ENCODE measurements at places on chromosomes 13 and 19.

- no peak for DNase-seq
Observed at GRCh38 chr19:6238256-6238642, 41.5 kb downstream of the MLLT1 start.

GRCh38 chr13:114035583-114036531, 62.0 kb upstream of the C13orf46 start:
- no peak for DNase-seq

- DNase-seq: no peak
Observed at GRCh38 chr19:50488389-50489194, 11.9 kb upstream of the GARIN5A start.

DNA sequence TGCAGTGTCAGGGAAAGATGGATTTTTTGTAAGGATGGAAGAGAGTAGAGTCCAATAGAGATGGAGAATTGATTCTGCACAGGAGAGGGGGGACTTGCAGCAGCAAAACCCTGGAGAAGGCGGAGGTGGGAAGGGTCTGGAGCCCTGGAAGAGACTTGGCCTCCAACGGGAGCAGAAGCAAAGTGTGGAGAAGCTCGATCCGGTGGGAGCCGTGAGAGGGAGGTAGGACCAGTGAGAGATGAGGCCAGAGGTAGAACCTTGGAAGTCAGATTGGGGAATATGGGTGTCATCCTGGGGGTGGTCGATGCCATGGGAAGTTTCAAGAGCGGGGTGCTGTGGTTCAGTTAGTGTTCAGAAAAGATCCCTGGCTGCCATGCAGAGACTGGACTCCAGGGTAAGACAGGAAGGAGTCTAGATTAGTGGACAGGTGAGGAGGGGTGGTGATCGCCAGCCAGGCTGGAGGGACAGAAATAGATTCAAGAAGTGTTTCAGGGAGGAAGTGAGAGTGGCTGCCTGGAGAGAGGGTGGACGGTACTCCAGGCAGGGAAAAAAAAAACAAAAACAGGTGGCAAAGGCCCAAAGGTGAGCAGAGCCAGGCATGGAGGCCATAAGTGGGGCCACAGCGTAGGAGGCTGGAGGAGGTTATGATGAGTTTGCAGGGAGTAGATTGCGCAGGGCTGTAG, 2.6 kb downstream of the PPP5C start:
- no peak for DNase-seq

DNA sequence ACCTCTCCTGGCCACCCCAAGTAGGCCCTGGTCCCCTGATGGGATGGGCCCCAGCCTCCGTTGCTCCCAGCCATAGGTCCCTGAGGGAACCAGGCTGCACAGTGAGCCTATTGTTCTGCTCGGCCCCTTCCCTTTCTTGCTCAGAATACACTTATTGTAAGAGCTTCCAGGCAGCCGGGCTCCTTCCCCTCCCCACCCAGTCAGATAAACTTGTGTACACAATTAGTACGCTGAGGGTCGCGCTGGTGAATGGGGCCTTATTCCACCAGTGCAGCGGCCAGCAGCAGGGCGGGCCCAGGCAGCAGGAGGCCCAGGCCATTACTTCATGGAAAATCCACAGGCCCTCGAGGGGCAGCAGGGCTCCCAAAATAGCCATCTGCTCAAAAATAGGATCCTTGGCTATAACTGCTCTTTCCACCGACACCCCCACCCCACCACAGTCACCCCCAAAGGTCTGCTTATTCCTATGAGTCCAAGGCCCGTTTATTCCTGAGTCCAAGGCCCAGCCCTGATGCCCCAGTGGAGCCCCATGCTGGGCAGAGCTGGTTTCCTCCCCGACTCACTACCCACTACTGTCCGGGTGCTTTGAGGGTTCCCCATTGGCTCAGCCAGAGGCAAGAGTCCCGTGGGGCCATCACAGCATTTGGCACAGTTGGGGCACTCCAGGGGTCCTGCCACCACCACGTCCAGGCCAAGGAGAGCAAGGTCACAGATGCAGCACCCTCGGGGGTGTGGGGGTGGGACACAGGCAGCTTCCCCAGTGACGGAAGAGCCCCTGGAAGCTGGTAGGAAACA, 22.1 kb downstream of the CAPN12 start:
- no peak for DNase-seq

DNA sequence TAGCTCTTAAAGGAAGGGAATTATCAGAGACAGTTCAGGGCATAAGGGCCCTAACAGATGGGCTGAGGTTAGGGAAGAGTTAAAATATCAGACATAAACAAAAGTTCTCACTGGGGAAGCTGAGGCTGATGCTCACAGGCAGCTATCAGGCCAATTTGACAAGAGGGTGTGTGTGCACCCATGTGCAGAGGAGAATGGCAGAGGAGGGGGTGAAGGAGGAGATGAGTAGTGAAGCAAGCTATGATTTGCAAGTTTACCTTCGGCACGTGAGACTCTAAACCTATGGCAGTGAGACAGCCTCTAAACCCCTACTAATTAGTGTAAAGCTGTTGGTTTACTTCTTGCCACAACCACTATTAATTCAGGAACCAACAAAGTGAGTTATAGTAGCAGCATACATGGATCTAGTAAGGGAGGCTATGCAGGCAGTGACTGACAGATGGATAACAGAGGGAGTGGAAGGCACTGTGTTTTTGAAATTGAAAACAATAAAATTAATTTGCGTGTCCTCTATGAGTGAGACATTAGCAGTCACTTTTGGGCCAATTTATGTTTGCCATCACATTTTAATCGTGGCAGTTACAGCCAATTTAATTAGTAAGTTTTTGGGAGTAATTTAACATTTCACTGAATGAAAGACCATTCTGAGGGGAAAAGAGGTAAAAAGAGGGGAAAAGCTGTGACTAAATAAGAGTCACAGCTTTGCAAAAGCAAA, 99.6 kb upstream of the HTR2A start:
- DNase-seq: no peak

GRCh38 chr13:25172303-25172630, 179 bp upstream of the AMER2 start:
- DNase-seq: no peak

DNA sequence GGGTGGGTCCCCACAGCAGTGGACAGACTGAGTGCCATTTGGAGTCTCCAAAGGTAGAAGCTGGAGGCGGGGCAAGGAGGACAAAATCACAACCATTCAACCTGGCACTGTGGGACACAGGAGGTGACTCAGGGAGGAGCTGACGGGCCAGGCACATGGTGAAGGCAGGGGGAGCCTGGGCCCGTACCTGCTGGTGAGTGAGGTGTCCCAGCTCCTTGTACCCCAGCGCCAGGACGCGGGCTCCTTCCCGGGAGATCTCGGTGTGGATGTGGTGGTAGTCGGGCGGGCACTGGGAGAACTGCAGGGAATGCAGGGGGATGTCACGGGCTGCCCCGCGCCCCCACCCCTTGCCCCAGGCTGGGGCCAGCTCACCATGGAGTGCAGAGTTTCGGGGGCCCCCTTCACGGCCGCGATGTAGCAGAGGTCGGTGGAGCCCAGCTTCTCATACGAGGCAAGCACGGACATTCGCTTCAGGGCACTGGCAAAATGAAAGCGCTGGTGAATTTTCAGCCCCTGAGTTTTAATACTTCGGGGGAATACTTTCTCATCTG, 9.8 kb downstream of the ATP13A1 start:
- no peak for DNase-seq

- DNase-seq: no peak
Observed at GRCh38 chr13:95420501-95420900, 119.2 kb upstream of the ABCC4 start.

GRCh38 chr13:38785042-38785441, 98.2 kb downstream of the FREM2 start:
- DNase-seq: no peak

GRCh38 chr19:13343514-13343913, 162.8 kb downstream of the CACNA1A start:
- DNase-seq: no peak

GRCh38 chr19:28075229-28075628, 1137.7 kb downstream of the UQCRFS1 start:
- no peak for DNase-seq

- no peak for DNase-seq
Observed at GRCh38 chr19:2375353-2376121, 15.5 kb downstream of the TMPRSS9 start.

GRCh38 chr19:45010306-45010705, 9.0 kb downstream of the RELB start:
- DNase-seq: no peak

- no peak for DNase-seq
Observed at GRCh38 chr19:52188822-52189734, 774 bp upstream of the PPP2R1A start.

DNA sequence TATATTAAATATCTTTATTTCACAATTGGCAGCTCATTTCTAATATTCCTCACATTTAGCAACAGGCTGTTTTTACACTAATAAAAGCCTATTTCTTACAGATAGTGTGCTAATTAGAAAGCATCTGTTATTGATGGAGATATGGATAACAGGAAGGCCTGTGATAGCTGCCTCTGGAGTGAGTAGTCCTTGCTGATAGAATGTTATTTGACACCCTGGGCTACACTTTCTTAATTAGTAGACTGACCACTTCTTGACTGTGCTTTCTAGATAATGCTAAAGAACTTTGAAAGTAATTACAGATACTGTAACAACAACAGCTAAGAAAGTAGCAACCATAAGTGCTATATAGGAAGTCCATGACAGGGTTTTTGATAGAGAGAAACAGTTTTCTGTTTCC, 554.3 kb downstream of the DIAPH3 start:
- no peak for DNase-seq

DNA sequence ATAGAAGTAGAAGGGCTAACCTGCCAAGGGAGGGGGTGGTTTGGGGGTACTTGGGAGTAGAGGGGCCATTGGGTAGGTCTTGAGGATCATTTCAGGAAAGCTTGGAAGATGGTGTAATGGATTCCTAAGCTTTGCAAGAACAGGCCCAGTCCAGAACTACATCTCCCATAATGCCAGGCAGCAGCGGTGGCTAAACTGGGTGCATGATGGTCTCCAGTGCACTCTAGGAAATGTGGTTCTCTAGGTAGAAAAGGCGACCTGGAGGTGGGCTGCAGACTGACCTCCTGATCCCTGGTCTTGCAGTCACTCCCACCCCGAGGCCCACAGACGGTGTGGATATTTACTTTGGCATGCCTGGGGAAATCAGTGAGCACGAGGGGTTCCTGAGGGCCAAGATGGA, 3.8 kb downstream of the APLP1 start:
- DNase-seq: no peak

GRCh38 chr13:91647361-91647990, 249.1 kb downstream of the GPC5 start:
- no peak for DNase-seq

- no peak for DNase-seq
Observed at GRCh38 chr19:54435551-54436016, 13.4 kb upstream of the LENG8 start.

GRCh38 chr13:43023289-43023963, at the start of gene DNAJC15:
TSS of gene DNAJC15 (plus strand) at chr13:43023586. CDS start at chr13:43023627, 41 bp downstream.
- DNase-seq: peak; percentile 27

DNA sequence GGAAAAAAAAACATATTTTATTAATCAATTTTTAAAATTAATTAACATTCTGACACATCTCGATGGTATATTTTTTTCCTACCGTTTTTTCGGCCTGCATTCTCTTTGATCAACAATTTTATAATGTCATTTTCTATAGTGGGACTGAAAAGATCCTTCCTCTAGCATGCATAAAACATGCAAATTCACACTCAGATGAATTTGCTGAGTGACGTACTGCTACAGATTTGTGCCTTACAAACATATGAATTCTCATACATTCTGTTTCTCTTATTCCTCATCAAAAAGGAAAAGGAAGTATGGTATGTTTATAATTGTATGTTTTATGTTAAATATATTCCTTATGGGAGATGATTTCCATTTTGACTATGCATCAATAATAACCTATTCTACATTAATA, 458.2 kb downstream of the TSHZ3 start:
- DNase-seq: no peak

- no peak for DNase-seq
Observed at GRCh38 chr13:91053318-91054065, 294.0 kb upstream of the MIR17HG start.

DNA sequence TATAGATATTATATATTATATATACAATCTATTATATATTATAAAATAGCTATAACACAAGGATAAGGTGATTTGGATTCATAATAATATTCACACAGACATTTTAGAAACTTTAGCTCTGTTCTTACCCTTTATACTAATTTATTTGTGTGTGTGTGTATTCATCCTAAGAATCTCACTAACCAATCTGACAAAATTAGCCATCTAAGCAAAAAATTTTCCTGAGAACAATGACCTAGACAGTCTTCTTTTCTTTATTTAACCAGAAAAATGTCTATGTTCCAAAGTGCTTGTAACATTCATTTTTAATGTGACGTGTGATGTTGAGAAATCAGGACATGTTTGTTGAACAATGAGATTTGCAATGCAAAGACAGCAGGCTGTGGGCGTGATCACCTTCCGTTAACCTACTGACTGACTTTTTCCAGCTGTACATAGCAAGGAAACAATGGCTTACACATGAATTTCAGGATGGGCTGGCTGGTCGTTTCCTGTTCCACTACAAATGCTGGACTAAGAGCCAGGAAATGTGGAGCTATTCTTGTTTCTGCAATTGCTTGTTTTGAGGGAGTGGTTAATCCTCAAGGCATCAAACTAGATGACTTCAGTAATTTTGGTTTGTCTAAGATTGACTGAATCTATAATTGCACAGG, 634.6 kb upstream of the ARGLU1 start:
- no peak for DNase-seq

GRCh38 chr19:34017024-34017423, 155.3 kb upstream of the LSM14A start:
- no peak for DNase-seq

- no peak for DNase-seq
Observed at GRCh38 chr13:31012655-31013024, 80.2 kb downstream of the TEX26 start.

- no peak for DNase-seq
Observed at GRCh38 chr19:16343156-16343555, 18.5 kb downstream of the KLF2 start.

GRCh38 chr13:100125946-100126345, 37.1 kb downstream of the PCCA start:
- DNase-seq: no peak

- DNase-seq: no peak
Observed at GRCh38 chr19:40348961-40349507, 539 bp downstream of the PLD3 start.
